ENCODE measurements at places on chromosomes 5 and 9.

DNA sequence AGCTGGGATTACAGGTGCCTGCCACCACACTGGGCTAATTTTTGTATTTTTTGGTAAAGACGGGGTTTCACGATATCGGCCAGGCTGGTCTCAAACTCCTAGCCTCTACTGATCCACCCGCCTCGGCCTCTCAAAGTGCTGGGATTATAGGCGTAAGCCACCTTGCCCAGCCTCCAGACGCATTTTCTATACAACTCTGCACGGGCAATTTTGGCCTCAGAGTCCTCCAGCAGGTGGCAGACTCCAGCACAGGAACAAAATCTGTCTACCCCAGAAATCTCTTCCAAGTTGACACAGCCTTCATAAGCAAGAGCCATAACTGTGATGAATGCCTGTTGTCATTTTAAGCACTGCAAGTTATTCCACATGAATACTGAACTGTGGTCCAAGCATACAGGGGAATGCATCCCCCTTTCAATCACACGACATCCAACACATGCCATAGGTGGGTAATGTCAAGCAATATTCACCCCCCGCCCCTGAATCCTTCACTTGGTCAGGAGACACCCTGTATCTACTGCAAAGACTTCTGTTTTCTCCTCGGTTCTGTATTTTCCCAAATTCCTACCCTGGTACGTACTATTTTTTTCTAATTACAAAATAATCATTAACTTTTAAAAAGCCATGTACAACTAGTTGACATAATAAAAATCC is 50.8 kb downstream of the ALDH7A1 start:
- DNase-seq = no peak

GRCh38 chr9:91247278-91247677 is 114.4 kb downstream of the AUH start:
- no peak for DNase-seq

- no peak for DNase-seq
Measured at GRCh38 chr9:77916410-77916819, 115.2 kb downstream of the GNAQ start.

DNA sequence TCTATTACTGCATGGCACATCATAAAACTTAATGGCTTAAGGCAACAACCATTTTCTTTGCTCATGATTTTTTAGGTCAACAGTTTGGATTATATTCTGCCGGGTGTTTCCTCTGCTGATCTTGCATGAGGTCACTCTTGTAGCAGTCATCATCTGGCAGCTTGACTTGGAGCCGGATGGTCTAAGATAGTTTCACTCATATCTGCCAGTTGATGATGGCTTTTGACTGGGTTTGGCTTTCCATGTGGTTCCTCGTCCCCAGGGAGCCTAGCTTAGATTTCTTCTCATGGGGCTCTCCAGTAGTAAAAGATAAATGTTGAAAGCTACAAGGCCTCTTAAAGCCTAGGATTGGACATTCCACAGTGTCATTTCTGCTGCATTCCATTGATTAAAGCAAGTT is 27.4 kb downstream of the LNPEP start:
- no peak for DNase-seq

- no peak for DNase-seq
Measured at GRCh38 chr9:68851657-68852056, 146.6 kb downstream of the PIP5K1B start.
